Hepatocyte (in vitro differentiated cells): ENCODE measurements at places on chromosomes 4 and X. TPM values are rescaled to one million over a fixed set of nuclear protein-coding genes. Genes with fewer than 3 reads are reported as not detected.

The GLRA2 gene
- 0.08 TPM in 1 of 2 replicates, not detected in the other for total RNA-seq

The TMSB15A gene
- 45.4 and 55.3 TPM in 2 replicates for total RNA-seq

The F11 gene
- 9.5 and 19.4 TPM in 2 replicates for total RNA-seq

The PABPC1L2A gene
- not detected in 2 replicates for total RNA-seq

The GSX2 gene
- not detected in 2 replicates for total RNA-seq

The PDE6B gene
- 17.3 and 29.5 TPM in 2 replicates for total RNA-seq

The TCEAL7 gene
- 14.7 and 16.0 TPM in 2 replicates for total RNA-seq

The GLOD5 gene
- 2.4 TPM in 1 of 2 replicates, not detected in the other for total RNA-seq

The TCP11X1 gene
- total RNA-seq: not detected in 2 replicates

The ZNF141 gene
- total RNA-seq: 12.8 and 20.3 TPM in 2 replicates

The NPY2R gene
- 1.4 and 1.9 TPM in 2 replicates for total RNA-seq

The ETDA gene
- not detected in 2 replicates for total RNA-seq

The SPINK2 gene
- total RNA-seq: not detected in 2 replicates

The NPY1R gene
- 5.7 and 9.0 TPM in 2 replicates for total RNA-seq

The APBB2 gene
- 47.5 and 50.1 TPM in 2 replicates for total RNA-seq

The UNC5C gene
- 15.9 and 16.0 TPM in 2 replicates for total RNA-seq

The MAGEA3 gene
- total RNA-seq: not detected in 2 replicates

The HELT gene
- not detected in 2 replicates for total RNA-seq

The SEPSECS gene
- 8.5 and 10.3 TPM in 2 replicates for total RNA-seq

The MTNR1A gene
- not detected in 2 replicates for total RNA-seq

The OGT gene
- total RNA-seq: 117 and 120 TPM in 2 replicates

The LIMCH1 gene
- 13.3 and 16.3 TPM in 2 replicates for total RNA-seq

The FAM47E gene
- total RNA-seq: 5.9 and 9.3 TPM in 2 replicates

The SATL1 gene
- total RNA-seq: 0.17 and 0.32 TPM in 2 replicates

The SLC6A8 gene
- 19.5 and 28.4 TPM in 2 replicates for total RNA-seq

The MBTPS2 gene
- total RNA-seq: 18.5 and 19.9 TPM in 2 replicates

The FGB gene
- 1,901 and 1,953 TPM in 2 replicates for total RNA-seq

The ZBED1 gene
- total RNA-seq: 41.4 and 43.1 TPM in 2 replicates

The HDX gene
- total RNA-seq: 4.4 and 9.4 TPM in 2 replicates

The ZNF827 gene
- total RNA-seq: 14.9 and 17.5 TPM in 2 replicates

The FABP2 gene
- total RNA-seq: 6.3 and 10.7 TPM in 2 replicates

The FAM184B gene
- total RNA-seq: not detected in 2 replicates
